ENCODE measurements at places on chromosomes 5 and 9. TPM values are rescaled to one million over a fixed set of nuclear protein-coding genes. Genes with fewer than 3 reads are reported as not detected.

The WNT8A gene
- total RNA-seq = not detected

The BAAT gene
- 0.54 TPM for total RNA-seq

The PLPPR1 gene
- total RNA-seq = 7.4 TPM

The TSSK1B gene
- 0.54 TPM for total RNA-seq

The PARP8 gene
- 11.3 TPM for total RNA-seq

The CBY3 gene
- total RNA-seq = not detected

The PNPLA7 gene
- 6.7 TPM for total RNA-seq
